ENCODE measurements at places on chromosomes 3 and 15. TPM values are rescaled to one million over a fixed set of nuclear protein-coding genes. Genes with fewer than 3 reads are reported as not detected.

The NDUFB5 gene
- 236 TPM for polyA plus RNA-seq

The CD200R1 gene
- polyA plus RNA-seq: 1.4 TPM

GRCh38 chr3:95711789-95712188 is 1102.6 kb upstream of the EPHA6 start:
- DNase-seq: no peak

DNA sequence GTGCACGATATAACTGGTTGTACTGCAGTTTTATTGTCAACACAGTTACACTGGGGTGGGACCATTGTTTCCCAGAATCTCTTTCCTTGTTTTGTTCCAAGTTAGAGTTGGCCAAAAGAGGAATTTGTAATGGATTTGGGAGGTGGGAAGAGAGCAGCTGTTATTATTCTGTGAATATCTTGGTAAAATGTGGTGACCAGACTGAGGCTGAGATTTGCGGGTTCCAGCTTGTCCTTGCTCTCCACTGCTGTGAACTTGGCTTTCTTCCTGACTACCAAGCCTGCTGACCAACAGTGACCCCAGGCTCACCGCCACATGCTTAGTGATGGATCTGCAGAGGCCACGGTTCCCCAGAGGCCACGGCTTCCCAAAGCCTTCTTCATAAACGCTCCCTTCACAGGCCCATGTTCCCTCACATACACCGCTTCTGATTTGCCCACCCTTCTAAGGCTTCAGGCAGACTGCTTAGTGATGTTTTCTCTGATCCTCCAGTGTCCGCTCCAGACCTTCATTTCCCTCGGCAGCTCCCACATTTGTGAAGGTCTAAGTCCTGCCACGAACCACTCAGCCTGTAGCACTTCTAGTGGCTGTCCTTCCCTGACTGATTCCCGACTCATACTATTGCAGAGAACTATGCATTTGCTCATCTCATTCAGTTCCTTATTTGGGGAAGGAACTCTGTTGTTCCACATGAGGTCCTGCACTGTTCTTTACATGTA is 525.5 kb upstream of the RGMA start:
- peak; percentile 28 for DNase-seq
